ENCODE measurements at places on chromosomes 11 and 22. TPM values are rescaled to one million over a fixed set of nuclear protein-coding genes. Genes with fewer than 3 reads are reported as not detected.
A peak's percentile ranks its signal among the peaks of the same experiment; 100 is the strongest.

MRGPRE gene
- not detected for total RNA-seq

DNA sequence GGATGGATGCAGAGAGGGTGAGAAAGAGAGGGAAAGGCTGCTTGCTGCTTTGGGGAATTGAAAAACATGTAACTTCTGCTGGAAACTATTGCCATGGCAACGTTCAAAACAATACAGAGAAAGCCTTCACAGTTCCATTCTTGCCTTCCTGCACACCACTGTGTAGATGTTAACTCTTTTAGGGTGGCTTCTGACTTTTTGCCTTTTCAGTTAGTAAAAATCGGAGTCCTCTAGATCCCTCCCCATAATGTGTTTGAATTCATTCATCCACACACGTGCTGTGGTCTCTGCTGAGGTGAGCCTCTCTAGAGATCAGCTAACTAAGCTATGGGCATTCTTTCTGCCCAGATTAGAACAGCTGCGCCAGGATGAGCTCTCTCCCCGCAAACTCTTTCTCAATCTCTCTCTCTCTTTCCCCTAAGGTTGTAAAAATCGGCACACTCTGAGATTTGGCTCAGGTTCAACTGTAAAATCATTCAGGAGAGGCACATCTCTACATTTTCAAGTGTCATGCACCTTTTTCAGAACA lies 1178.3 kb downstream of the LRRC4C start:
- H3K36me3 ChIP-seq: no peaks in the 10 kb centered on the region
- no peak overlapping the region for H3K4me3 ChIP-seq
- DNase-seq: no peak
- H3K27ac ChIP-seq: no peak overlapping the region
- H3K4me1 ChIP-seq: no peaks in the 10 kb centered on the region
- H3K27me3 ChIP-seq: no peaks in the 10 kb centered on the region

DNA sequence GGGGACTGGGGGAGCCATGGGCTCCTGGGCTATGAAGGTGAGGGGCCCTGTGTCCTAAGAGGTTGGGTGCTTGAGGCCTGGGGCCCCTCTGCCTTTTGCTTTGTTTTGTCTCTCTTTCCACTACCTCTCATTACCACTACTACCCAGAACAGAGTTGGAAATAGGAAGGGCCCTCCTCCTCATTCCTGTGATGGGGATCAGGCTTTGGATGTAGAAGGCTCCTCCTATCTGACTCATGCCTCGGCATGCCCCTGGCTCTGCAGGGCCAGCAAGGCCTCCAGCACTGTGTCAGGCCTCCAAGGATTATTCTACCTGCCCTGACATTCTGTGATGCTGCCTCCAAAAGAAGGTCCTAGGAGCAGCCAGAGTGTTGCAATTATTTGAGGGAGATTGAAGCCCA lies 766 bp downstream of the IZUMO1R start:
- no peaks in the 10 kb centered on the region for H3K4me1 ChIP-seq
- H3K4me3 ChIP-seq: no peak overlapping the region
- no peak overlapping the region for H3K27ac ChIP-seq
- no peaks in the 10 kb centered on the region for H3K36me3 ChIP-seq
- H3K27me3 ChIP-seq: peaks cover 2% of the 10 kb centered on the region
- no peak for DNase-seq

GRCh38 chr11:14184028-14184940 lies 174.7 kb downstream of the RRAS2 start:
- DNase-seq: no peak
- no peak overlapping the region for H3K4me3 ChIP-seq
- no peak overlapping the region for H3K27ac ChIP-seq
- no peaks in the 10 kb centered on the region for H3K4me1 ChIP-seq

- H3K27ac ChIP-seq: peak overlapping the region; percentile 53
- DNase-seq: no peak
- H3K4me1 ChIP-seq: peaks cover 26% of the 10 kb centered on the region
- peaks cover 56% of the 10 kb centered on the region for H3K36me3 ChIP-seq
- H3K27me3 ChIP-seq: no peaks in the 10 kb centered on the region
- H3K4me3 ChIP-seq: no peak overlapping the region
Observed at GRCh38 chr11:94477624-94478023, 16.0 kb downstream of the MRE11 start.

- no peak overlapping the region for H3K4me3 ChIP-seq
- no peak overlapping the region for H3K27ac ChIP-seq
- H3K36me3 ChIP-seq: peaks cover 10% of the 10 kb centered on the region
- DNase-seq: no peak
Observed at GRCh38 chr11:33742249-33742851, 6.1 kb upstream of the CD59 start.

GPR83 gene
- total RNA-seq: 0.05 TPM

DNA sequence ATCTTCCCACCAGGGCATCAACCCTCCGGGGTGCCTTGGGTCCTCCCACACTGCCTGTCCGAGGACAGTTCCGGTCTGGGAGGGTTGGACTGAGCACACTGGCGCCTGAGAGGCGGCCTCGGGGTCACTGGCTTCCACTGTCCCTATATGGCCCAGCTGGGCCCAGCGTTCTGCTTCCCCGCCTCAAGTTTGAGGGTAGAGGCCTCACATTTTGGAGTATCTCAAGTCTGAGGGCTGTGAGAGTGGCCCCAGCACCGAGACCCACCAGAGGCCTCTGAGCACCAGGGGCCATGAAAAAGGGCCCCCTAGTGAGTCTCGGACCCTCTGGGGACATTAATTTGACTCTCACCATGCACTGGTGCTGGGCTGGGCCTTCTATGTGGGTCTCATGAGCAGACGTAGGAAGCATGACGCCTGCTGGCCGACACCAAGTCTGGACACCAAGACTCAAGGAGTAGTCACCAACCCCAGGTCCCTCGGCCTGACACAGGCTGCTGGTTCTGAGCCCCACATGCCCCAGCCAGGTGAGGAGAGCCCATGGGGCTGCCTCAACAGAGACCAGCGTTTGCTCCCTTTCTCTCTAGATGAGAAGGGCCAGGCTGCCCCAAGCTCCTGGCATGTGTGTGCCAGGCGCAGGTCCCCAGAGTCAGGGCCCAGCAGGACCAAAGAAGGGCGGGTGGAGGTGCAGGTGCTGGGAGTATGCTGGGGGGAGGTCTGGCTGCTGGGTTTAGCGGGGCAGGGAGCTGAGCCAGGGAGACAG lies 27.5 kb downstream of the ARVCF start:
- DNase-seq: no peak
- H3K4me3 ChIP-seq: no peak overlapping the region
- no peak overlapping the region for H3K27ac ChIP-seq
- no peaks in the 10 kb centered on the region for H3K27me3 ChIP-seq
- no peaks in the 10 kb centered on the region for H3K4me1 ChIP-seq

- H3K4me1 ChIP-seq: no peaks in the 10 kb centered on the region
- no peak overlapping the region for H3K27ac ChIP-seq
- H3K36me3 ChIP-seq: no peaks in the 10 kb centered on the region
- H3K27me3 ChIP-seq: no peaks in the 10 kb centered on the region
Observed at GRCh38 chr11:5178046-5178837, 22.2 kb downstream of the OR51V1 start.

DNA sequence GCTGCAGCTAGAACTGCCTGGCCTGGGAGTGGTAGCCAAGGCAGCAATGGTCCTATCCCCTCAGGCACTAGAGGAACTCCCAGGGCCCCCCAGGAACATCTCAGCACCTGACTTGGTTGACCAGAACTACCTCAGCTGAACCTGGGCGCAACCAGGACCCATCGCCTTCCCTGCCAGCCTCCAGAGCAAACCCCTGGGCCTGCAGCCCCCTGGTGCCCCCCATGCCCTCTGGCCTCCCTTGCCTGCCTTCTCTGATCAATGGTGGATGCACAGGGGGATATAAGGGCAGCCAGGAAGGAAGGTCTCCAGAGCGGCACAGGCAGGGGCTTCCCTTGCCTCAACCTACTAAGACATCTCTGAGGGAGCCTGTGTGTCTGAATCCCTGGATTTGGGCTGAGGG lies 13.5 kb downstream of the MS4A10 start:
- H3K4me1 ChIP-seq: no peaks in the 10 kb centered on the region
- no peak overlapping the region for H3K4me3 ChIP-seq
- no peak overlapping the region for H3K27ac ChIP-seq
- DNase-seq: no peak
- peaks cover 20% of the 10 kb centered on the region for H3K27me3 ChIP-seq

- no peaks in the 10 kb centered on the region for H3K27me3 ChIP-seq
- no peaks in the 10 kb centered on the region for H3K36me3 ChIP-seq
- H3K27ac ChIP-seq: no peak overlapping the region
- no peak for DNase-seq
Observed at GRCh38 chr22:49554741-49555140, 272.9 kb downstream of the BRD1 start.

TRIM51 gene
- total RNA-seq: not detected

DNA sequence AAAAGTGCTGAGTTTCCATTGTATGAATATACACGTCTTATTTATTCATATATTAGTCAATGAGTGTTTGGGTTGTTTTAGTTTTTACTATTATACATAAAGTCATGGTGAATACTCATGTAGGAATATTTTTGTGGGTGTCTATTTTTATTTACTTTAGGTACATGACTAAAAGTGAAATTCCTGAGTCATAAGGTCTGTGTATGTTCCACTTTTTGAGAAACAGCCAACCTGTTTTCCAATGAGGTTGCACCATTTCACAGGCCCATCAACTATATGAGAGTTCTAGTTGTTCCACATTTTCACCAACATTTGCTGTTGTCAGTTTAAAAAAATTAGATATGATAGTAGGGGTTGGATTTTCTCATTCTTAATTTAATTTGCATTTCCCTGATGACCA lies 6.6 kb upstream of the OR6X1 start:
- no peak overlapping the region for H3K4me3 ChIP-seq
- no peak for DNase-seq
- peaks cover 5% of the 10 kb centered on the region for H3K27me3 ChIP-seq
- H3K4me1 ChIP-seq: peaks cover 14% of the 10 kb centered on the region

- no peaks in the 10 kb centered on the region for H3K27me3 ChIP-seq
- H3K4me3 ChIP-seq: peak overlapping the region; percentile 87
- peaks cover 50% of the 10 kb centered on the region for H3K4me1 ChIP-seq
- H3K27ac ChIP-seq: peak overlapping the region; percentile 99
Observed at GRCh38 chr22:40462195-40462984, 92.0 kb downstream of the SGSM3 start.

DNA sequence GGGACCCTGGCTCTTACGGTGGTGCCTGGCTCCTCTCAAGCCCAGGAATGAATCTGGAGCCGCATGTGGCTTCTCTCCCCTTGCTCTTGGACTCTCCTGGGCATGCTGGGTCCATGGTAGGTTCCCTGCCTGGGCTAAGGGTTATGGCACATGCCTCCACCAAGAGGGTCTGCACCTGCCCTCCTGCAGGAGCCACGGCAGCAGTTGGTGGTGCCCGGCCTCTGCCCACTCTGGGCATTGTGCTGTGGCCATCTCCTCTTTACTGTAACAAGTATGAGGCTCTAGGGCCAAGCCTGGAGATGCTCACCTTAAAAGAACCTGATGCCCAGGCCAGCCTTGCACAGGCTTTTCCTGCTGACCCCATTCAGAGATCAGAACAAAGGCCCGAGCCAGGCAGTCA lies 104.0 kb upstream of the PITPNB start:
- no peaks in the 10 kb centered on the region for H3K36me3 ChIP-seq
- H3K4me3 ChIP-seq: no peak overlapping the region
- DNase-seq: peak; percentile 5
- H3K27ac ChIP-seq: no peak overlapping the region
- H3K27me3 ChIP-seq: no peaks in the 10 kb centered on the region
- peaks cover 11% of the 10 kb centered on the region for H3K4me1 ChIP-seq

DNA sequence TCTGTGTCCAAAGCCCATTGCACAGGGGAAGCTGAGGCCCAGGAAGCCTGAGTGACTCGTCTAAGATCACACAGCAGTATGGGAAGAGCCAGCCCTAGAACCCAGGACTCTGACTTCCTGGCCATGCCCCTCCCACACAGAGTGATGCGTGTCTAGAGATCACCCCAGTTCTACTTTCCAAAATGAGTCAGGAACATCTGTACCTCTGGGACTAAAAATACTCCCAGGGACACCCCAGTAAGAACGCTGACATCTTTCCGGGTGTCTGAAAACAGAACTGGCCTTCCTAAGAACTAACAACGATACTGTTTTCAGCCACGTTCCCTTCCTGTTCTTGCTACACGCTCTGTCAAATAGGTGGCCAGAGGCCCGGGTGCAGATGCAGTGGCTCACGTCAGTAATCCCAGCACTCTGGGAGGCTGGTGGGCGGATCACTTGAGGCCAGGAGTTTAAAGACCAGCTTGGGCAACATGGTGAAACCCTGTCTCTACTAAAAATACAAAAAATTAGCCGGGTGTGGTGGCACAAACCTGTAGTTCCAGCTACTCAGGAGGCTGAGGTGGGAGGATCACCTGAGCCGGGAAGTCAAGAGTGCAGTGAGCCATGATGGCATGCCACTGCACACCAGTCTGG lies 21.7 kb upstream of the PDGFB start:
- H3K4me1 ChIP-seq: peaks cover 10% of the 10 kb centered on the region
- H3K36me3 ChIP-seq: no peaks in the 10 kb centered on the region
- no peaks in the 10 kb centered on the region for H3K27me3 ChIP-seq
- DNase-seq: peak; percentile 49
- peak overlapping the region; percentile 54 for H3K27ac ChIP-seq

DNA sequence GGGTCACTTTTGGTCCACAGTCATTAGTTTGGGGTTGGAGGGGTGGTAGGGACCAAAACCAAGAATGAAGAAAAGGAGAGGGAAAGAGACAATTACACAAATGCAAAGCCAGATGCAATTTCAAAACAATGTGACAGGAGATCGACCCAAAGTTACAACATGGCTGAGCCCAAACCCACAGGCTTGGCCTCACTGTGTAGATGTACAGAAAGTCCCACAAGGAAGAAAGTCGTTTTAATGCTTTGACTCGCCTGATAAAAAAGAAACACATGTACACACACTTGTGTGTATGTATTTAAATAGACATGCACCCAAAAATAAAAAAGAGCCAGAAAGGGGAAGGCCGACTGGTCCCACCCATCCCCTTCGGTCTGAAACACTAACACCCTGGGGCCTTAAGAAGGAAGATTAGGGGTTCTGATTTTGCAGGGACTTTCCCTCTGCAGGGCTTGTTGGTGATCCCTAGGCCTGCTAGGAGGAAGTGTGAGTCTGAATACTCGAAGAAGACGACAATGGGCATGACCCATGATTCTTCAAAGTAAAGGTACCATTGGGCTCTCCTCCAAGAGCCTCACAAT lies 104.1 kb downstream of the ETS1 start:
- H3K27ac ChIP-seq: peak overlapping the region; percentile 95
- H3K36me3 ChIP-seq: peaks cover 90% of the 10 kb centered on the region
- no peaks in the 10 kb centered on the region for H3K27me3 ChIP-seq
- DNase-seq: no peak
- H3K4me1 ChIP-seq: peaks cover 95% of the 10 kb centered on the region
- H3K4me3 ChIP-seq: peak overlapping the region; percentile 67

DNA sequence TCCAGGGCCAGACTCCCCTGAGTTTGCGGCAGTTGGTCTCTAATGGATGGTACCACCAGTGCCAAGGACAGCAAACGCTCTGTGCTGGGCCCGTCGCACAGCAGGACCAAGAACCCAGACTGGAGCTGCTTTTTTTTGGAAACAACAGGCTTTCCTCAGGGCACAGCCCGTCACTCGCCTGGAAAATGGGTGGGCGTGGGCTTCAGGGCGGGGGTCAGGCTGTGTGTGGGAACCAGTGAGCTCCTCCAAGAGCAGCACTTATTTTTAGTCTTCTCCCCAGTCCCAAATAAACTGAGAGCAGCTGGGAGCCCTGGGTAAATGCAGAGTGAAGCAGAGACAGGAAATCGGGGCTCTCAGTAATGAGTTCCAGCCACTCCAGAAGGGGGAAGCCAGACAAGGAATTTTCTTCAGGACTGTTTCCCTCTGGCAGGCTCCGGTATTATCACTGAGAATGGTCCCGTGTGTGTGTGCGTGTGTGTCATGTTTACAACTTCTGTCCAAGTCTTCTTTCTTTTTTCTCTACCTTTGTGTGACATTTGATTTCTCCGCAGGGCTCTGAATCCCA lies 63.0 kb downstream of the PPFIBP2 start:
- no peak for DNase-seq
- peaks cover 42% of the 10 kb centered on the region for H3K4me1 ChIP-seq
- peaks cover 5% of the 10 kb centered on the region for H3K27me3 ChIP-seq
- no peak overlapping the region for H3K27ac ChIP-seq
- no peaks in the 10 kb centered on the region for H3K36me3 ChIP-seq

Measured in activated CD8-positive, alpha-beta memory T cell treated with anti-CD3 and anti-CD28 coated beads, Interleukin-2, amount 10 ng/mL, durations not matched to agents 7 days and 5 days (primary cell).